ENCODE measurements at places on chromosomes 1 and 21.

- no peak for DNase-seq
These were observed 1.0 kb upstream of the TFF2 start for GRCh38 chr21:42351626-42352440.

DNA sequence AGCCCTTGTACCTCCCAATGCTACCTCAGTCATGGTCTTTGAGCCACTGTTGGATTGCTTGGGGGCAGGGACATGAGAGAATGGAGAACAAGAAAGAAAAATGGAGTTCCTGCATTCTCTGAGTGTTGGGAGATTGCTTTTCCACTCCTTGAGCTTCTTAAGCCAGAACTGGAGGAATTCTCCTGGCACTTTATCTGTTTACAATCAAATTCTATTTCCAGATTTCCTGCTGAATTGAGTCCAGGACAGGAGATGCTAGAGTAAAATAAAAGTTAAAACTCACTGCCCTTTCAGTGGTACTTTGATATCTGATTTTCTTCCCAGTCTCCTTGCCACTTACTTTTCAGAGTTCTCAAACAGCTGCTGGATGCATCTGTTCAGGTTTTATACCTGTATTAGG lies 24.4 kb upstream of the DEPDC1 start:
- DNase-seq, result no peak

DNA sequence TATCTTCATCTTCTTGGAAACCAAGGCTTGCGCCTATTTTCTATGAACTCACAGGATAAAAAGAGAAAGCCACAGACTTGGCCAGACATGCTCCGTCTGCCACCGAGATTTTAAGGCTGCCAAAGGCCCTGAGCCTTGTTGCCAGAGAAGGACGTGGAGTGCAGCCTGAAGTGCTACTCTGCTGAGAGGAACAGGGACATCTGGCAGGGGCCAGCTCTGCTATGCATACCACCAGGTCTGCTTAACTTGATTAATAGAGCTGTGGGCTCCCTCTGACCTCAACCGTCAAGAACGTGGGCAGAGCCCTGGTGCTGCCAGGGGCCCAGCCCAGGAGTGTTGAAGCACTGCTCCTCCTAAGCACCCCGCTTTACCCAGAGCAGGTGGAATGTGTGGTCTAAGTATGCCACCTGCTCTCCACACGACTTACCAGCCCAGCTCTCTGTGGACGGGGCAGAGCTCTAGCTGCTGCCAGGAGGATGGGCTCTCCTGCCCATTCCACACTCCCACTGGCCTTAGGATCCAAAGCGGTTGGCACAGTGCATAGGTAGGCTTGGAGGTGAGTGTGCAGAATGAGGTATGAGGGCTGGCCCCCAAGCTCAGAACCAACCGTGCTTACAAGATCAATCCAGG lies 10.6 kb downstream of the HCRTR1 start:
- DNase-seq, result no peak

GRCh38 chr1:105427543-105427942 lies 1628.9 kb upstream of the PRMT6 start:
- DNase-seq, result no peak

DNA sequence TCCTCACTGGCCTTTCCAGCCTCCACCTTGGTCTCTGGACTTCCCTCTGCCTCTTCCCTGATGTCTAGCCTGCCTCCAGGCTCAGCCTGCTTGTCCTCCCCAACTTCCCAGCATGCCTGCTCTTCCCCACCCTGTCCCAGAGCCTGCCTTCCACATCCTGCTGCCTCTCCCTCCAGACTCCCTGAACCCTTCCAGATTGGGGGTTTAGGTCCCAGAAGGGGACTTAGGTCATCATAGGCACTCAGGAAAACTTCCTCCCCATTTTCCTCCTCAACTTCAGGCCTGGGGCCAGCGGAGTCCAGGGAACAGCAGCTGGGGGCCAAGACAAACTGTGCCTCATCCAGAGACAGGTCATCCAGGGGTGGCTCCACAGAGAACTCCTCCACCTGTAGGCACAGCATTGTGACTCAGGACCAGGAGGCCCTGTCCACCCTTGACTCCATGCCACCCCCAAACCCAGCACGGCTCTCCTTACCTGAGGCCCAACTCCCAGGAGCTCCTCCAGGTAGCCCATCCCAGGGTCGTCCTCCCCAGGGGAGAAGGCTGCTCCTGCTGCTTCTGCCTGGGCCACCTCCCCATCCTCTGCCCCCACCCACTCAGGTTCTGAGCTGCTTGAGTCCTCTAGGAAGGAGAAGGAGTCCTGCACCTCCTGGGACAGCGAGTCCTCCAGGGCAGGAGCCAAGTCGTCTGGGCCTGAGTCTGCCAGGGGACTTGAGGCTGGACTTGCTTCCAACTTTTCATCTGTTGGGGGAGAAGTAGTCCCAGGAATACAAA lies 3.4 kb upstream of the USF1 start:
- DNase-seq, result no peak

GRCh38 chr1:7549277-7550161 lies 221.6 kb upstream of the VAMP3 start:
- no peak for DNase-seq

DNA sequence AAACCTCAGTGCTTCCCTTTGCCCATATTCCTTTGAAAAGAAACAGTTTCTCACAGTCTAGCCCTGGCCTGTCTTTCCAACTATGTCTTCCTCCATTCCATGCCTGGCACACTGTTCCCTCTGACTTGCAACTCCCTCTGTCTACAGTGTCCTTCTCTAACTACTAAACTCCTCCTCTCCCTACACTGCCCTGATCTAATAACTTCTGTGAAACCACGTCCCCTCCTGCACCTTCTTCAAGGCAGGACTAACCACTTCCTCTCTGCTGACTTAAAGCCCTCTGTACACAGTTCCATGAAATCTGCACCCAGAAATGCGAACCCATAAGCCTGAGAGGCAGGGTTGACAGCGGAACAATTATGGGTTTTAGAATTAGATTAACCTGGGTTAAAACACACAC lies 62.2 kb upstream of the ATP1B1 start:
- DNase-seq, result no peak

GRCh38 chr1:33143176-33143575 lies 38.7 kb downstream of the TRIM62 start:
- DNase-seq, result no peak

DNA sequence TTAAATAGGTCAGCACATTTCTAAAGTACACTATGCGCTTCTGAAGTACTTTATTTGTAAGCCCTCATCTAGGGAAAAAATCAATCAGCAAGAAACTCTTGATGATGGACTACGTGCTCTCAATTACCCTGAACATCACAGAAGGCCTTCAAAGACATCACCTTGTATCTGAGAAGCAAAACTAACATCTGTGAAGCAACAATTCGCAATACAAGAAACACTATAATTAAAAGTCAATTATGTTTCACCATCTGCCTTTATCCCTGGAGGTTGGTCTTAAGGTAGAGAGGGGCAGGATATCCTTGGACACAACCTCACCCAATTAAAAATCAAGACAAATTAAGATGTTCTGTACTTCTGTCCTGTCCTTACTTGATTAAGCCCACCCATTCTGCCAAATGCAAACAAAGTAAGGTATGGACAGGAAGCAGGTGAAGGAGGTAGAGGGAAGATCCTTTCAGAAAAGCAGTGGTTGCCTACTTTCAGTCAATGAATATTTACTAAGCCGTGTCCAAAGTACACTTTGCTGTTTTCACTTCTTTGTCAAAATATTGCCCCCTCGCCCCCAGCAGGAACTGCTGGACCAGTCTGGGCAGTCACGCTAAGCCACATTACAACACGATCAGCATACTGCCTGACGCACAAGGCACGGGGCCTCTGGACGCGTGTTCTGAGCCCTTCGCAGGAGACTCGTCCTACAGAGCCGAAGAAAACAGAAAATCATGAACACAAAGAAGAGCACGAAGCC lies 887 bp downstream of the SLC19A2 start:
- peak; percentile 65 for DNase-seq

- DNase-seq, result no peak
These were observed 136.2 kb downstream of the BRINP2 start for GRCh38 chr1:177306981-177307380.

DNA sequence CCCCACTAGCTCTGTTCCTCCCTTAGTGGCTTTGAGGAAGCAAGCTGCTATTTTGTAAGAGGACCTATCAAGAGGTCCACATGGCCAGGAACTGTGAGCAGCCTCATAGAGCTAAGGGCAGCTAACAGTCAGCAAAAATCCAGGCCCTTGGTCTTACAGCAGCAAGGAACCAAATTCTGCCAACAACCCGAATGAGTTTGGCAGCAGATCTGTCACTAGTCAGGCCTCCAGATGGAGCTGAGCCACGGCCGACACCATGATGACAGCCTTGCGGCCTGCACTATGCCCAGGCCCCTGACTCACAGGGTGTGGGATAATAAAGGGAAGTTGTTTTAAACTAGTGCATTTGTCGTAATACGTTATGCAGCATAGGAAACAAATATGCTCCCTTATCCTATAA lies 28.0 kb upstream of the H3-3A start:
- DNase-seq, result peak; percentile 70

DNA sequence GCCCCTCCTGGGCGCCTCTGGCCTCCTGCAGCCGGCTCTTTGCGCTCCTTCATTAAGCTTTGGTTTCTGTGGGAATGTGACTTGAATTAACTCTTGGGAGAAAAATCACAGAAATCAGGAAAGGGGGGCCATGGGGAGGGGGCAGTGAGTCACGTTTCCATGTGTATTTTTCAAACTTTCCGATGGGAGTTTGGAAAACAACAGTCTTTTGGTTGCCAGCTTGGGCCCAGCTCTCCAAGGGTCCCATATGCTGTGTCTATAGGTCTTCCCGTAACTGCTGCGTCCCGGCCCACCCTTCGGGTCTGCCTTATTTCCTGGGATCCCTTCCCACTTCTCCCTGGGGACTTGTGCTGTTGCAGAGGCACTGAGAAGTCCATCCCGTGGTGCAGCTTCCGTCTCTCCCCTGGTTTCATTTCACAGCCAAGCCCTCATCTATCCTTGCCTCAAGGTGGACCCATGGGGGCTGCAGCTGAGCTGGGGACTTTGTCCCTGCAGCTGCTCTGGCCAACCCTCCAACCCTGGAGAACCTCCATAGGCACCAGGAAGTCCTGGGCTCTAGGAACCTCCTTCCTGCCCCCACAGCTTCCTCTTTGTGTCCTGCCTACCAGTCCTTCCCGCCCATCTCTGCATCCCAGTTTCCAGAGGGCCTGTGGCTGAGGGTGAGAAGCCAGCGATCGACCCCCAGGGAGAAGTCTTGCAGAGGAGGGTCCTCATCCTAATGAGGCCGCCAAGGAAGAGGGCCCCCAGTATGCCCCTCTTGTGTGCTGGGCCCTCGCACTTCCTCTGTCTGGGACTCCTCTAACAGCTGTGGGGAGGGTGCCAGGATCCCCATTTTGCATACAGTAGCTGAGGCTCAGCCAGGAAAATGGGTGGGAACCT lies 11.6 kb upstream of the LMNA start:
- DNase-seq, result no peak

- no peak for DNase-seq
These were observed 5.5 kb upstream of the RNF223 start for GRCh38 chr1:1079408-1080121.

- no peak for DNase-seq
These were observed 330.7 kb downstream of the CAMTA1 start for GRCh38 chr1:7116001-7116400.

GRCh38 chr21:24545807-24546361 lies 1061.4 kb downstream of the MRPL39 start:
- DNase-seq, result no peak

DNA sequence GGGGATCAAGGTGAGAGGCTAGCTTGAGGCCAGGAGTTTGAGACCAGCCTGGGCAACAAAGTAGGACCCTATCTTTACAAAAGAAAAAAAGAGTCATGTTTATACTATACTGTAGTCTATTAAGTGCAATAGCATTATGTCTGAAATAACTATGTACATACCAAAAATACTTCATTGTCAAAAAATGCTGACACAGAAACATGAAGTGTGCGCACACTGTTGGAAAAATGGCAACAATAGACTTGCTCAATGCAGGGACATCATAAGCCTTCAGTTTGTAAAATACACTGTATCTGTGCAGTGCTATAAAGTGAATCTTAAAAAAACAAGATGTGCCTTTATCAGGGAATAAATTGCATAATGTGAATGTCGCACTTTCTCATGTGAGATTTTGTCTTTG lies 14.1 kb upstream of the NID1 start:
- DNase-seq, result no peak

DNA sequence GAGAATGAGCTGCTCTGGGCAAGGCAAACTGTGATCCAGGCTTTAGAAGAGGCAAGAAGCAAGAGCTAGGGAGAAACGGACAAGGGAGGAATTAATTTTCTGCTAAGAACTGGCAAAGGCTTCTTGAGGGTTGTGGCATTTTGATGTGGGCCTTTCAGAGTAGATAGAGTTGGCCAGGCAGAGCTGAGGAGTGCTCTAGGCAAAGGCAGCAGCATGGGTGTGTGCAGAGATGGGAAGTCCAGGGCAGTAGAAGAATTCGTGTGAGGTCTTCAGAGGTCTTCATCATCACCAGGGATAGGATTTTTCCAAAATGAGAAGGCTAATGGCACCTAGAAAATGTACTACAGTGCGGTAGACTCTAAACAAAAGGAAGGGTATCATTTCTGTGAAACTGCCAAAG lies 237.8 kb downstream of the LTN1 start:
- no peak for DNase-seq

GRCh38 chr1:185581961-185582725 lies 152.0 kb upstream of the HMCN1 start:
- DNase-seq, result no peak

DNA sequence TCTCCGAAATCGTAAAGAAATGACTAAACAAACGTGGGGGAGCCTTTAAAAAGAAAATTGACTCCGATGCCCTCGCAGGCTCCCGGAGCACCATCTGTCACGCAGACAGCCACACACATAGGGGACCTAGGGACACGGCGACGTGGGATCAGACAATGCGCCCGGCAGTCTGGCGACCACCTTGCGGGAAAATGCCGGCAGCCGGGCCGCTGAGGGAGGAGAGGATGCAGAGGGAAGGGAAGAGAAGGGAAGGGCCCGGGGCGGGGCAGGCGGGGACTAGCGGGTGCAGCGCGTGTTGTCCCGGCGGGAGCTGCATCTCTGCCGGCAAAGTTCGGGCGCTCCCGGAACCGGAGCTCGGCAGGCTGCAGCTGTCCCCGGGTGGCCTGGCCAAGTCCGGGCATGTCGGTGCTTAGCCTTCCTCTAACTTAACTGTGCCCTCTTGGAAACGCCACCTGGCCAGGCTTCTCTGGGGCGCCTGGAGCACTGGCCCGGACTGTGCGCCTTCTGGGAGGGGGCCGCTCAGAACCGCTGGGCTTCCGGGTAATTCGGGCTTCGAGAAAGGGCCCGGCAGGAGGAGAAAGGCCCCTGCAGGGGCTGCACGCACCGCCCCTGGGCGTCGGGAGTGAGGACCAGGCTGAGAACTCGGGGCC lies 1.8 kb downstream of the NHLH2 start:
- DNase-seq, result peak; percentile 9

DNA sequence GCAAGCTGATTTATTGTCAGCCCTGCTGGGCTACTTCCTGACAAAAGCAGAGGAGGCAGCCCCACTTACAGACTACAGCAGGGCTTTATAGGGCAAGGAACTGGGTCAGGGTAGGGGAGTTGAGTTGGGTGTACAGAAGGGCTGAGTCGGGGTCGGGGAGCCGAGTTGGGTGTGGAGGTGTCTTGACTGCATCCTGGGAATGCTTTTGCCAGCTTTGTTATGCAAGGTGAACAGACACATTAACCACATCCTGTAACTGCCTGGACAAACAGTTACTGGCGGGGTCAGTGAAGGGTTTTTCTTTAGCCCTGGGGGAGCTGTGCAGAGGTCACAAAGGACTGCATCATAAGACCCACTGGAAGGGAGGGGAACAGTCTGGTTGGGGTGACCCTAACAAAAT lies 39.1 kb upstream of the GBP5 start:
- no peak for DNase-seq
